ENCODE measurements at places on chromosomes 4 and X.

DNA sequence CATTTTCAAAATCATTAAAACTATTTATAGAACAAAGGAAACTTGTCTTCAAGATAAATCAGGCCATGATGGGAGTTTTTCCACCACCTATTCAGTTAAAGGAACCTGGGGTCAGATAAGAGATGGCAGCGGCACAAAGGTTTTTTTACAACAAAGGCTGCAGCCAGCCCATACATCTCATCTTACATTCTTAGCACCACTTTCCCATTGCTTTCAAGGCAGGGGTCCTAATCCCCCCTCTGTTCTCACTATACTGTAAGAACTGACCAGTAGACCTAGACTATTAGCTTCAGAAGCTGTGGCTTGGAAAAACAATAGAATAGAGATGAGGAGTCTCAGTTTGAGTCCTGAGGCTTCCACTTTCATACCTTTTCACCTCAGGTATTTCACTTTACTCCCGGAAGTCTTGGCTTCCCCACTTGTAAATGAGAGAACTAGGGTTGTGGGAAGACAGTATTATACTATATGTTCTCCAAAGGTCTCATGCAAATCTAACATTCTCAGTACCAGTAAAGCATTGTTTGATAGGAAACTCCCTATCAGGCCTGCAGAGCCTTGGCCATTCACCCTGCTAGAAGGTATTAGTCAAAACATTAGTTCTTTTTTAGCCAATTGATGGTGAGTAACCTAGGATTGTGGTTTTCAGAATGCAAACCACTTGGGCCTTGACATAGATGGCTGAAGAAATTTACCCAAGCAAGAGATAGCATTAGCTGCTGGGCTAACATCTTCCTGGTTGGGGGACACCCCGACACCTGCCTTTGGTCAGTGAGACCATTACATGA lies 182.9 kb upstream of the PBDC1 start:
- DNase-seq, result no peak

GRCh38 chrX:56557376-56557929 lies 6.0 kb upstream of the UBQLN2 start:
- no peak for DNase-seq

DNA sequence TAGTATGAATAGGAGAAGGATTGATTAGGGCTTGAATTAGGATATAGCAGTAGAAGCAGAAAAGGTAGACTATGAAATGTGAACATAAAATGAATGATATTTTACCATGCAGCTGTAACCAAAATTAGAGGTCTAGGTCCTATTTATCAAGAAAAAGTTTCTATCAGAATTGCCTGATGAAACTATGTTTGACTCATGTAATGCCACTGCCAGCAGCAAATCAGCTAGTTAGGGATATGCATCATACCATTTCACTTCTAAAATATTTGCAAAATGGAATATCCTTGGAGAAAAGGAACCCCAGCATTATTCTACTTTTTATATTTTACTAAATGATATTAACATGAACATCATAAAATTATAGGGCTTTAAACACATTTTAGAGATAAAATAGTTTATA lies 188.4 kb downstream of the WDFY3 start:
- DNase-seq, result no peak

DNA sequence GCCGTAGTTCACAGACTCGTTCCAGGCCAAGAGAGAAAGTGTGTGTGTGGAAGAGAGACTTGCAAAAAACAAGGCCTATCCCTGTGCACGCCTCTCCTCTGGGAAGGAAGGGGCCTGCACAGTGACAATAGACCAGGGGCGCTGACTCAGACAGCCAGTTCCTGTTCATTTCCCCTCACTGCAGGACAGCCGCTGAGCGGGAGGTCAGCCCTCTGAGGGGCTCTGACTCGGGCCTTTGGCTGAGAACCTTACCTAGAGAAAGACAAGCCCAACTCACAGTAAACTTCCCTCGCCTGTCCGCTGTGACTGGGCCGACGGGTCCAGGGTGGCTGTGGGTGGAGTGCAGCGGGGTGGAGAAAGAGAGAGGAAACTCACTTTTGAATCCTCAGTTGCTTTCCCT lies 52.1 kb downstream of the RTL5 start:
- no peak for DNase-seq

All from ovary (tissue), 10 donors.